Testis (tissue), 5 donors: ENCODE measurements at places on chromosomes 7 and 10.
A peak's percentile ranks its signal among the peaks of the same experiment; 100 is the strongest.

GRCh38 chr10:90621577-90621976 is 236.3 kb downstream of the HTR7 start:
- H3K4me1 ChIP-seq: no peaks in the 10 kb centered on the region
- no peaks in the 10 kb centered on the region for H3K36me3 ChIP-seq
- H3K27ac ChIP-seq: no peak overlapping the region
- no peak overlapping the region for H3K4me3 ChIP-seq

DNA sequence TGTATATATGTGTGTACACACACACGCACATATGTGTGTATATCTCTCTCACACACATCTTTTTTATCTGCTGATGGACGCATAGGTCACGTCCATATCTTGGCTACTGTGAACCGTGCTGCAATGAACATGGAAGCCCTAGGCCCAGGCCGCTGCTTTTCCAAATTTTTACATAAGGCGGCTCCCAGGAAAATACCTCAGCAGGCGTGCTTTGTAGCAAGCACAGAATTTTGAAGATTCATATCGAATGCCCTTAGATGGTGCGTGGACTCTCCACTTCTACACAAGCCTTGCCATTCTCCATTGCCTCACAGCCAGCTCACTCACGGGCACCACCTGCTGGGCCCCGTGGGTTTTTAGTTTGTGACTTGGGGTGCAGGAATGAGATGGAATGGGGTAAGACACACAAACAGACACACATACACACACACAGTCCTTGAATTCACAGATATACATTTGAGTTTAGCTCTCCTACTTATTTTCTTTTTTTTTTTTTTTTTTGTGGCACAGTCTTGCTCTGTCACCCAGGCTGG is 57.9 kb upstream of the RNF32 start:
- DNase-seq: no peak
- H3K4me1 ChIP-seq: no peaks in the 10 kb centered on the region
- H3K27ac ChIP-seq: no peak overlapping the region

GRCh38 chr7:131488361-131488760 is 68.1 kb downstream of the PODXL start:
- no peaks in the 10 kb centered on the region for H3K27me3 ChIP-seq
- DNase-seq: no peak
- no peaks in the 10 kb centered on the region for H3K4me1 ChIP-seq
- H3K36me3 ChIP-seq: no peaks in the 10 kb centered on the region

DNA sequence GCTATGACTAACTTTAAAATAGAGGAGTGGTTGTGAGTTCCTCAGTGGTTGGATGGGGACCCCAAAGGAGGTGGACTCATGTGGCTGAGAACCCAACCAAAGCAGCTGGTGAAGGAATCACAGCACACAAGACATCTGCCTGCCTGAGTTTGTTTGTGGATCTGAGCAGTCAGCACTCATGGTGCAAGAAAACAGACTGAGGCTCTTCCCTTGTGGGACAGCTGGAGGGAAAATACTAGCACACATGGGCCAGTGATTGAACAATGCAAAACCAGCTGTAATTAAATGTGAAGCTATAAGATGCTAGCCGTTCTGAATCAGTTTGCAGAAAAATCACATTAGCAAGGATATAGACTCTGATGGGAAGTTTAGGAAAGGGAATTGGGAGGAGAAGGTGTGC is 707.3 kb downstream of the GRID1 start:
- no peak overlapping the region for H3K27ac ChIP-seq
- H3K36me3 ChIP-seq: no peaks in the 10 kb centered on the region
- H3K27me3 ChIP-seq: no peaks in the 10 kb centered on the region

DNA sequence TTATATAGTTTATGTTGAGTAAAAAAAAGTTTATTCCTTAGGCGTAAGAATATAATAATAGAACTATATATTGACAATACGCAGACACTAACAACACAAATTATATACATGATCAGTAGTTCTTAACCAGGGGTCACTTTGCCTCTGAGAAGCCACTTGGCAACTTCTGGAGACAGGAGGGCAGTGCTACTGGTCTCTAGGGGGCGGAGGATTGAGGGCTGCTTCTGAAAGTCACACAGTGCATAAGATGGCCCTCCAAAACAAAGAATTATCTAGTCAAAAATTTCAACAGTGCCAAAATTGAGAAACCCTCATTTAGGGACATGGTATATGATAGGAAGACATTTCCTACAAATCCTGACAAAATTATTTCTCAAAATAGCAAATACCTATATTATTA is 77.1 kb downstream of the THSD7A start:
- H3K4me1 ChIP-seq: no peaks in the 10 kb centered on the region
- no peaks in the 10 kb centered on the region for H3K27me3 ChIP-seq
- DNase-seq: no peak
- H3K4me3 ChIP-seq: no peak overlapping the region
- H3K36me3 ChIP-seq: no peaks in the 10 kb centered on the region

GRCh38 chr7:125118444-125118843 is 188.8 kb upstream of the POT1 start:
- H3K4me1 ChIP-seq: no peaks in the 10 kb centered on the region
- H3K36me3 ChIP-seq: no peaks in the 10 kb centered on the region
- no peak overlapping the region for H3K27ac ChIP-seq
- H3K27me3 ChIP-seq: no peaks in the 10 kb centered on the region
- no peak overlapping the region for H3K4me3 ChIP-seq
- no peak for DNase-seq

GRCh38 chr7:151251689-151252560 is 3.4 kb upstream of the SMARCD3 start:
- H3K27ac ChIP-seq: peak overlapping the region; percentile 89
- DNase-seq: peak; percentile 74
- H3K36me3 ChIP-seq: no peaks in the 10 kb centered on the region
- H3K4me3 ChIP-seq: peak overlapping the region; percentile 75
- H3K4me1 ChIP-seq: peaks cover 60% of the 10 kb centered on the region
- H3K27me3 ChIP-seq: no peaks in the 10 kb centered on the region

GRCh38 chr7:40945788-40946187 is 757.1 kb downstream of the INHBA start:
- H3K4me3 ChIP-seq: no peak overlapping the region
- no peak for DNase-seq
- no peaks in the 10 kb centered on the region for H3K27me3 ChIP-seq
- H3K4me1 ChIP-seq: no peaks in the 10 kb centered on the region
